ENCODE measurements at places on chromosomes 7 and 10.

DNA sequence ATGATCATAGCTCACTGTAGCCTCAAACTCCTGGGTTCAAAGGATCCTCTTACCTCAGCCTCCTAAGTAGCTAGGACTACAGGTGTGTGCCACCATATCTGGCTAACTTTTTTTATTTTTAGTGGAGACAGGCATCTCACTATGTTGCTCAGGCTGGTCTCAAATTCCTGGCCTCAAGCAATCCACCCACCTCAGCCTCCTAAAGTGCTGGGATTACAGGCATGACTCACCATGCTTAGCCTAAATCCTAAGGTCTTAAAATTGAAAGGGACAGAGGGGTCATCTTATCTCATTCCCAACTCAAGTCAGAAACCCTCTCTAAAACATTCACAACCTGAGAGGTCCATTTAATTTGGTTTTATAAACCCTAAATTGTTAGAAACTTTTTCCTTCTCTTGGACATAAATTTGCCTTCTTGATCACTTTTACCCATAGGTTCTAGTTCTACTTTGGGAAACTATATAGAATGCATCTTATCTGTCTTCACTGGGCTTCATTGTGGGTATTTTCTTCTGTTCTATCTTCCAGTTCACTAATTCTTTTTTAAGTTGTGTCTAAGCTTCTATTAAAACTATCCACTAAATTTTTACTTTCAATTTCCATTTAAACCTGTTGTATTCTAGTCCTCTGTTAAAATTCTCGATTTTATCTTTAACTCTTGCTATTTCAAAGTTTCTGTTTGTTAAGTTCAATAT, 183.4 kb upstream of the KAT6B start:
- DNase-seq: no peak

DNA sequence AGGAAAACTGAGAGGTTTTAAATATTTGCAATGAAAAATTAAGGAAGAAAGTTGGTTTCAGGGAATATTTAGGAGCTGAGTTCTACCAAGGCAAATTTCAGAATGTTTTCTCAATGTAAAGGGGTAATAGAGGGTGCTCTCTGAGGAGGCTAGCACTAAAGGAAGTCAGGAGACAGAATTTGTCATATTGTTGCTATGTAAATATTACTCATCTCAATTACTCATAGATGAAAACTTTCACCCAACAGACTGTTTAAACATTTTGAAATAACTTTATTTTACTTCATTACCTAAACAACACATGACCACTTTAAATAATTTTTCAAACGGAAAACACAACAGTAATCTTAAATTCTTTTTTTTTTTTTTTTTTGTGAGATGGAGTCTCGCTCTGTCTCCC, 274.8 kb upstream of the NRG3 start:
- no peak for DNase-seq

GRCh38 chr10:5291501-5292195, 73.1 kb upstream of the UCN3 start:
- peak; percentile 92 for DNase-seq

DNA sequence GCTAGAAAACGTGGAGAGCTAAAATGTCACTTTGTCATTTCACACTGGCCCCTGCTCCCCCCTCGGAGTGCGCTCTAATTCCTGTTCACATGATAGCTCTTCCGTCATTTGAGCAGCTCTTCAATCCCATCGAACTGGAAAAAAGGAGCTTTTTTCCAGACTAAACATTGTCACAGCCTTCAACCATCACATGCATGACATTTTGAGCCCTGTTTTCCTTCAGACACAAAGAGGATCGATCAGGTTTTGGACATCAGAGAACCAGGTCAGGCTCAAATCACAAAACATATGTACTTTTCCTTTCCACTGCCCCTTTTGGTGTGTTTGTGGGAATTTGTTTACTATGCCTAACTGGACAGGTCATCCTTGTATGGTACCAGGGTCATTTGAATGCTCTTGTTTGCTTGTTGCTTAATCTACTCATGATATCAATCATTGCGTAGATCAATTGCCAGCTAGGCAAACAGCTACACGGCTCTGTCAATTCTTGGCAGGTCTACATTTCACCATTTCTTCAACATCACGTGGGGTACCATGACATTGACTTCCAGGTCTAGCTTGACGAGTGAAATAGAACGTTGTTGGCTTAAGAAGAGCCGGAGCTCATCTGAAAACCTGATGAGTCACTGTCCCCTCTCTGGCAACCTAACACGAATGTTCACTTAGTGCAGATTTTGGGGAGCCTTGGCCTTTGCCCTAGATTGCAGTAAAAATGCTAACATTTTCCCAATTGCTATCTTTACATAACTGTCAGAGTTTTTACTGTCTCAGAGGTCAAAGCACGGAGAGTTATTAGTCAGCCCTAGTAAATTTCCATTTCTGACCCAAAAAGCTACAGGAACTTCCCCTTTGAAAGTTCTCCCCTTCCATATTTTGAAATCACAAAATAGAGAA, 87.3 kb downstream of the LYZL2 start:
- DNase-seq: peak; percentile 61

DNA sequence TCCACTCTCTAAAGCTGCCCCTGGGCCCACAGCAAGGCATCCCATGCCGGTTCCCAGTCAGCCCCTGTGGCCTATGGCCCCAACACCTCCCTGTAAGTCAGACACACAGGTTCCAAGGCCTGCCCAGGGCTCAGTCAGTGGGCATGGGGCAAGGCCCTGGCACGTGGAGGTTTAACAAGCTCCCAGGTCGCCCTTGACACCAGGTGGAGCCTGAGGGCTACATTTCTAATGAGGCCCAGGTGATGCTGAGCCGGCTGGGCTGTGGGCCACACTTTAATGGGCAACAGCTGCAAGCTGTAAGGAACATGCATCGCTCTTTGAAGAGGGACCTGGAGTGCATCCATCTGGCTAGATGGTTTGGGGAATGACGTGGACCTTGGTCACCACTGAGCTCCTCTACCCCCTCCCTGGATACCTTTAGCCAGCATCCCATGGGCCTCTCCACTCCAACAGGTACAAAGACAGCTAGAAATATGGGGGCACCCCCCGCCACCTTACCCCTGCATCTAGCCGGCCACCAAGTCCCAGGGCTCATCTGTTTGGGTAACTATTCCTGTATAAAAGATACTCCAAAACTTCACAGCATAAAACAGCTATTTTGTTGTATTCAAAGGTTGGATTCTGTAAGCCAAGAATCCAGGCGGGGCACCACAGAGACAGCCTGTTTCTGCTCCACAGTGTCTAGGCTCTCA, 122.5 kb downstream of the OAT start:
- DNase-seq: peak; percentile 9

All from hematopoietic multipotent progenitor cell treated with erythropoietin and hydrocortisone succinate and interleukin-3 and kit ligand, for 4 days (in vitro differentiated cells).